RPMI8226 (cell line): ENCODE measurements at places on chromosomes 2 and 18.
A peak's percentile ranks its signal among the peaks of the same experiment; 100 is the strongest.

DNA sequence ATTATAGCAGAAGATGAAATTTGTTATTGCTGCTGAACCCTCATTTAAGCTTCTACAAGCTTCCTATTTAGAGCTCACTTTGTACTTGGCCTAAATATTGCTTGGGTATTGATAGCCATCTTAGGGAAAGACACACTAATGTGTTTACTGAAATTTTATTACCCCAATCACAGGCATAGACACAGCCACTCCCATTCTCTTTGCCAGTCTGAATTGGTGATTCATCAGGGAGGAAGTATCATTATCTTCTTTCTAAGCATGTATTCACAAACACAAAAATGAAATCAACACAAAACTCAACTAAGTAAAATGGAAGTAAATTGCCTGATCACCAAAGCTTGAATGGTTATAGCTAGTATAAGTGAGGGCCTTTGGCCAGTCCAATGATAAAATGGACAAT lies 666.3 kb downstream of the TSN start:
- no peak for DNase-seq

GRCh38 chr2:17540813-17541530 lies 476 bp downstream of the VSNL1 start:
- DNase-seq: no peak

- DNase-seq: no peak
Measured at GRCh38 chr2:28747714-28748113, 3.9 kb upstream of the PPP1CB start.

GRCh38 chr2:14072338-14072737 lies 560.2 kb upstream of the LRATD1 start:
- no peak for DNase-seq

GRCh38 chr2:157596992-157597681 lies 31.5 kb downstream of the ACVR1C start:
- DNase-seq: peak; percentile 37

DNA sequence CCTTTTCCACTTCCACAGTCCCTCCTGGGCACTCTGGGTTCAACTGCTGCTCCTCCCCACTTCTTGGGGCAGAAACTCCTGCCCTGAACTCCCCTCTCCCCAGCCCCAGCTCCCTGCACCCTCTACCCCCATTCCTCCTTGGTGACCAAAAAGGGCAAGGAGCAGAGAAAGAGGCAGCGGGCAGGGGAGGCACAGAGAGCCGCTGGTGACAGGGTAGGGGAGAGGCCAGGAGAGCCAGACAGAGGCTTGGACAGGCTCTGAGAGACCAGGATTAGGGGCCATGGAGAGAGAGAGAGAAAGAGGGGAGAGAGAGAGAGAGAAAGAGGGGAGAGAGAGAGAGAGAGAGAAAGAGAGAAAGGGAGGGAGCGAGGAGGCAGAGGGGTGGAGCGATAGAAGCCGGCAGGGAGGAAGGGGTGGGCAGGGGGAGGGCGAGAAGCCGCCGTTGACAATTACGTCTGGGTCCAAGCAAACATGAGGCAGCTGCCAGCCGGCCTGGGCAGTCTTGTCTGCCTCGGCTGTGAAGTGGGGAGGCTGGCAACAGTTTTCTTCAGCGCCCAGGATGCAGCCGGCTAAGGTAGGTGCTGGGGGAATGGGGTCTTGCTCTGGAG lies at the start of gene KCNIP3:
TSS of gene KCNIP3 (plus strand) at position 468 of the 608 bp plus-strand sequence. CDS start at position 560, 92 bp downstream.
- no peak for DNase-seq

DNA sequence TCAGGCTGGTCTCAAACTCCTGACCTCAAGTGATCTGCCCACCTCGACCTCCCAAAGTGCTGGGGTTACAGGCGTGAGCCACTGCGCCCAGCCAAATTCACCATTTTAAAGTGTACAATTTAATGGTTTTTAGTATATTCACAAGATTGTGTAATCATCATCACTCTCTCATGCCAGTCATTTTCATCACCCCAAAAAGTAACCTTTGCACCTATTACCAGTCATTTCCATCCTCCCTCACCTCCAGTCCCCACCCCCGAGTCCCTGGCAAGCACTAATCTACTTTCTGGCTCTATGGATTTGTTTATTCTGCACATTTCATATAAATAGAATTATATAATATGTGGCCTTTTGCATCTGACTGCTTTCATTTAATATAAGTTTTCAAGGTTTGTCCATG lies 10.8 kb downstream of the PCBP1 start:
- DNase-seq: no peak
